ENCODE measurements at places on chromosomes 3 and 15.

- DNase-seq = no peak
Measured at GRCh38 chr3:55609230-55609827, 122.2 kb upstream of the WNT5A start.

- DNase-seq = no peak
Measured at GRCh38 chr3:140186421-140186920, 251.5 kb downstream of the CLSTN2 start.

DNA sequence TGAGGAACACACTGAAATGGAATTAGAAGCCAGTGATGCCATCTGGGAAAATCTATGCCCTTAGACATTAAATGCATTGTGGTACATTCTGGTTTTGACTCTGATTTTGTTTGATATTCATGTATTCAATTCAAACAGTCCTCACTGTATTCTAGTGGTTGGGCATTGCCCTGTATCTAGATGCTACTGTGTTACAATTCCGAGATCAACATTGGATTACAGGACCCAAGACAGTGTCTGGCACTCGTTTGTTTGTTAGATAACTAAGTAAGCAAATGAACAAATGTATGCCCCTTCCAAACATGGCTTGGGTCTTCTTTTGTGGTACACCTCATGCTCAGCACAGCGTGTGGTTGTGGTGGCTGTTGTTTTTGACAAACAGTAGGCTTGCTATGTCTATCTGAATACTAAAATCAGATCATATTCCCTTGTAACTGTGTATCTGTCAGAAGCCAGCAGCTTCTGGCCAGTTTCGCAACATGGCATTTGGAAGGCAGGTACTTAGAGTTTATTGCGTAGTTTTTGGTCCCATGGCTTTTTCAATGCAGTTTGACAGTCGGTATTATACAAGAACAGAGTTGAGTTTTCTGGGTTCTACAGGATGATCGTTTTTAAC is 5.7 kb downstream of the FILIP1L start:
- no peak for DNase-seq

DNA sequence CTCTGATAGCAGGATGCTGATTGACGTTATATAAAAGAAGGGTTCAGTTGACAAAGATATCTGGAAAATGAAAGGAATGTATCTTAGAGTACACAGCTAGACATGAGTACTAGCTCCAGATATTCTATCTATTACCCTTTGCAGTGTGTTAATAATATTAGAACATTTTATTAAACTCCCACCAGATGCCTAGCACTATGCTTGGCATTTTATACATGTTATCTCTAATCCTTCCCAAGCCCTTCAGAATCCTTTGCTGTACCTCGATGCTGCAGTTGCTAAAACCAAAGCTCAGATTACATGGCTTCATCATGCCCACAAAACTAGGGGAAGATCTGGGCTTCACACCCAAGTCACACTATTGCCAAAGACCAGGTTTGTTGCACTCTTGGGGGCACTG is 350.1 kb upstream of the AZI2 start:
- DNase-seq = no peak

- DNase-seq = no peak
Measured at GRCh38 chr3:170714562-170715535, 129.0 kb upstream of the SLC7A14 start.

GRCh38 chr3:72266016-72266370 is 481.0 kb upstream of the PROK2 start:
- DNase-seq = no peak

- DNase-seq = no peak
Measured at GRCh38 chr3:178532476-178532875, 3.8 kb upstream of the KCNMB2 start.

GRCh38 chr3:52771334-52771681 is 568 bp upstream of the NEK4 start:
- DNase-seq = no peak

DNA sequence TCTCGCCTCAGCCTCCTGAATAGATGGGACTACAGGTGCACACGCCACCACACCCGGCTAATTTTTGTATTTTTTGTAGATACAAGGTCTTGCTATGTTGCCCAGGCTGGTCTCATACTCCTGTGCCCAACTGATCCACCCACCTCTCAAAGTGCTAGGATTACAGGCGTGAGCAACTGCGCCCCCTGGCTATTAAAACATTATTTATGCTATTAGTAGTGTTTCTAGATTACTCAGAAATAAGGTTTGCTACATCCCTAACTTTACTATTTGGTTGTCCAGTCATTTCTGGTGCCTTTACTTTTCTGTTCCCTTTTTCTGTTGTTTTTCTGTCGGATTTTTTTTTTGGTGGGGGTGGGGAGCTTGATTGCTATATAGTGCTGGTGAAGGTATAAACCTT is 393.6 kb upstream of the TPM1 start:
- DNase-seq = no peak

DNA sequence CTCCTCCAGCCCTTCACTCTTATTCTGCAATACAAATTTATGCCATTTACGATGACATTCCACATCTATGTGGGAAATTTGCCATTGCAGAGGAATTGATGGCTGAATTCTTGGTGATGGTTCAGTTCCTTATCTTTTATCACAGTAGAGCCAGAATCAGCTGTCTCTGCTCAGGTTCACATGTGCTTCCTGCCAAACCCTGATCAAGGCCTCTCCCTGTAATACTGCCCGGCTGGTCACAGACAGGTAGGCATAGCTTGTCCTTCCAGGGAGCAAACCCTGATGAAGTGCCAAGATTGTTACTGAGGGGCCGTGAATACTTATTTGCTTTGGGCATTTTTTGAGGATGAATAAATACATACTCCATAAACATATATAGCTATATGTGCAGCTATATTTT is 450.0 kb downstream of the NSUN3 start:
- no peak for DNase-seq

- DNase-seq = no peak
Measured at GRCh38 chr3:11592445-11593298, 51.0 kb downstream of the VGLL4 start.

DNA sequence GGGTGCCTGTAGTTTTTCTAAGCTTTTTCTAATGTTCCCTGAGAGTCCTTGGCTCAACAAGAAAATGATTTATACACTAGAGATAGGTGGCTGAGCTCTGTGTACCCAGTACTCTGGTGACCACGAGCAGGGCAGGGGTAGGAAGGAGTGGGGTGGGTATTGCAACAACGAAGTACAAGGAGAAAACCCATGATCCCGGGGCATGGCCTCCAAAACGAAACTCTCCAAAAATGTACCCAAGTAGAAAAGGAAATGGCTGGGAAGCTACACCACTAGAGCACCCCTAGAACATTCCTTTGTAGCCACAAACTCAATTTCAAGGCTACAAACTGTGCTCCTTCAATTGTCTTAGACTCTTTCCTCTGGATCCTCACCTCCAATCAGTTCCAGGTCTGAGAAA is 138.9 kb downstream of the DUT start:
- no peak for DNase-seq

GRCh38 chr3:64856106-64856505 is 168.3 kb upstream of the ADAMTS9 start:
- DNase-seq = no peak

- no peak for DNase-seq
Measured at GRCh38 chr3:84304214-84304613, 654.6 kb upstream of the CADM2 start.

Data from activated CD8-positive, alpha-beta memory T cell treated with anti-CD3 and anti-CD28 coated beads for 48 hours (primary cell).